GM12891 (cell line): ENCODE measurements at places on chromosomes 6 and 20.

DNA sequence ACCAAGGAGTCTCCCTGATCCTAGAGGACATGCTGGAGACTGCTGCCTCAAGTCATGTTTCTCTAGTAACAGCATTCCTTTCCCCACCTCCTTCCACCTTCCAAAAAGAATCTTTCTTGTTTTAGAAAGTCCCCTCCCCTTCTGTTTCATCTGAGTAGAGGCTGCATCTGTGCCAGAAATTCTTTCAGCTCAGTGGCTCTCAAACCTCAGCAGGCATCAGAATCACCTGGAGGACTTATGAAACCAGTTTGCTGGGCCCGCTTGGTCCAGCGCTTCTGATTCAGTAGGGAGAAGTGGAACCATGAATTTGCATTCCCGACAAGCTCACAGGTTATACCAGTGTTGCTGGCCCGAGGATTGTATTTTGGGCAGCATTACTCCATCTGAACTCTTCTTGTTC lies 55.1 kb downstream of the TMEM200A start:
- DNase-seq: no peak

GRCh38 chr6:139311831-139312230 lies 20.0 kb upstream of the TXLNB start:
- no peak for DNase-seq

GRCh38 chr6:152267967-152268845 lies 369.0 kb downstream of the SYNE1 start:
- DNase-seq: no peak

DNA sequence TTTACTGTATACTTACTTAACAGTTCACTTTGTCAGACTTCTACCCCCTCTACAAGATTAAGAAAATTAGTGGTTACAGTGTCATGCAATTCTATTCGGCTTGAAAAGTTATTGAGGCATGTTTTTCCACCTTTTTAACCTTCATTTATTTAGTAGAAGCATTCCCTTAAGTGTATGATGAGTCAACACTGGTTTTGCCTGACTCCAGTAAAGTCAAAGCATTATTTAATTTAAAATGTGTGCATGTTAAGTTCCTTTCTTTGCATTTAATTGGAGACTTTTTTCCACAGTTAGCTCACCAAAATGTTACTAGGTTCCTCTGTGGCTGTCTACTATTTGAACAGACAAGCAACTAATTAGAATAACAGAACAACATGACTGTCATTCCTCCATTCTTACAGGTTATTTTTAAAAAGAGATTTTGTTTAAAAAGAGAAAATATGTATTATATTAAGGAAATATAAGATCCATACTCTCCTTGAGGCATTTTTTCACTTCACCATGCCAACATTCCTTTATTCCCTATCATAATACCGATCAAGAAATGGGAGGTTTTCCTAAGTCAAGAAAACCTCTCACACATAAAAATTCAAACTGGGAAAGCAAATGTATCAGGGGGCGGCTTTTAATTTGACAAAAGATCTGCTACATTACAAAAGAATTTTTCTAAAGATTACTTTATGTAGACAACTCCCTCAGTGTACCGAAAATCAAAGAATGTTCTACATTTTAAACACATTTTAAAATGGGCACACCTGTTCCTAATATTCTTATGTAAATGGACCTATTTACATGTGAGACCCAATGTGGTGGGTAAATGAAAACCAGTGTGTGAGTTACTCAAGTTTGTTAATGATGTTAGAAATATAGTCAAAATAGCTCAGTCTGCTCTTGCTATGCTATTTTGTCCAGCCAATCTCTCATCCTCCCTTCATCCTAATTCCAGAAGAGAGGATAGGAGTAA lies 361.2 kb downstream of the UTRN start:
- no peak for DNase-seq

DNA sequence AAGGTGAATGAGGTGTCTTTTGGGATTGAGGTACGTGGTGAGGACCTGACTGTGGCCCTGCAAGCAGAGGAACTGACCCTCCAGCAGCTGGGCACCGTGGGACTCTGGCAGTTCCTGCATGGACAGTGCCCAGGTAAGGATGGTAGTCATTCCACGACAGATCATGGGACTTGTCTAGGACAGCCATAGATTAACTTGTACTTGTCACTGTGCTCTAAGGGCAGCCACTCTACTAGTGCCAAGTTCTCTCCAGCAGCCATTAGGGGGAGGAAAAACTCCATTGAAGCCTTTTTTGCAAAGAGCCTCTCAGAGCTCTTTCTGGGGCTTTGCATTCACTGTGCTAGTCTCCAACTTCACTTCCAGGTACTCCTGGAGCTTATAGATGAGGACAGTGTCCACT lies 20.4 kb downstream of the TAF11 start:
- DNase-seq: no peak

GRCh38 chr20:21102603-21103311 lies 3.4 kb downstream of the LINC00237 start:
- peak; percentile 26 for DNase-seq

DNA sequence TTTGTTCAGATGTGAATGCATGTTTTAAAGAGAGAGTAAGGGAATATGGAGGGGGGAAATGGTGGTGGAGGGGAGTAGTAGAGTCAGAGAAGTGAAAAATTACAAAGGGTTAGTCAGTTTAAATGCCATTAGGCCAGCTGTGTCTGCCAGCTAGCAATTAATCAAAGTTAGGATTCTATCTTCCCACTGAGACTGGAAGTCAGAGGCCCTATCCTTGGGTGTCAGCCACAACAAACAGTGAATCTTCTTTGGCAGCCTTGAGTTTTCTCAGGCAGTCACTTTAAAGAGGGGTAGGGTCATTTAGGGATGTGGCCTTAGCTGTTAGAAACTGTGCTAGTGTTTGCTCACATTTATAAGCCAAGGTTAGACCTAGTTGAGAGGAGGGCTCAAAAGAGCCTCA lies 120.5 kb upstream of the BTBD3 start:
- no peak for DNase-seq

- DNase-seq: no peak
Observed at GRCh38 chr6:67630146-67630545, 1004.9 kb upstream of the ADGRB3 start.

DNA sequence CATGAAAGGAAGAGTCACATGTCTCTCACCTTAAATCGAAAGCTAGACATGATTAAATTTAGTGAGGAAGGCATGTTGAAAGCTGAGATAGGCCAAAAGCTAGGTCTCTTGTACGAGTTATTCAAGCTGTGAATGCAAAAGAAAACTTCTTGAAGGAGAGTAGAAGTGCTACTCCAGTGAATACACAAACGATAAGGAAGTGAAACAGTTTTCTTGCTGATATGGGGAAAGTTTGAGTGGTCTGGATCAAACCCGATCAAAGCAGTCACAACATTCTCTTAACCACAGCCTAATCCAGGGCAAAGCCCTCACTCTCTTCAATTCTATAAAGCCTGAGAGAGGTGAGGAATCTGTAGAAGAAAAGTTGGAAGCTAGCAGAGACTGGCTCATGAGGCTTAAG lies 1.9 kb upstream of the TPD52L1 start:
- no peak for DNase-seq

GRCh38 chr20:31542201-31542842 lies 28.1 kb downstream of the HM13 start:
- no peak for DNase-seq

DNA sequence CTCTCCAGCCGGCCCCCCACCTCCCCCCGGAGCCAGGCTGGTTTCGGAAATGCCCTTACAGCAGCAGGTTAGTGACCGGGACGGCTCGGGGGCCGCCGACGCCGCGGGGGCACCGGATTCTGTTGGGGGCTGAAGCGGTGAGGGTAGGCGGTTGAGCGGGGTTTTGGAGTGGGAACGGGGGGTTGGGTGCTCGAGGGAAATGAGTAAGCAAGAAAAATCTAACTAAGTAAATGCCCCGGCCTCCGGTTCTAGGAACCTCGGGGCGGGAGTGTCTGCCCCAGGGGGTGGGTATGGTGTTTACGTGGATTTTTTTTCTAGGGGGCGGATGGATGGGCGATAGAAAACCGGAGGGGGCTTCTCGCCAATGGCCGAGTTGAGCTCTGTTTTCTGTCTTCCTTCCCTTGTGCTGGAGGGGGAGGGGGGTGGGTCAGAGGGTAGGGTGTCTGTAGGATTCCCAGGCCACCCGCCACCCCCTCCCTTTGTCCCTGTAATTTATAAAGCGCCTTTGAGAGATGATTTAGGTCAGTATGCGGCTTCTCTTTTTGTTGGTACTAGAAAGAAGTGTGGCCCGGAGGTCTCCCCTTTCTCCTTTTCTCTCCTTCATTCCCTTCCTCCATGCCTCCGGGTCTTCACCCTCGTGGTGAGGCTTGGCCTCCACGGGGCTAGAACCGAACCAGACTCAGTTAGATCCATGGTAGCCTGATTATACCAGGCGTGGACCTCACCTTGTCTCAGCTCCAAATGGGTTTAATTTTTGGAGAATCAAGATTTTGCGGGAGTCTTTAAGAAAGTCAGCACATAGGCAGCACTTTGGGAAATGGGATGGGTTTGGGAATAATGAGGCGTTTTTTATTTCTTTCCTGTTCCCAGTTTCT lies 2.3 kb downstream of the E2F3 start:
- DNase-seq: no peak

GRCh38 chr6:169862892-169863525 lies 111.6 kb downstream of the ERMARD start:
- DNase-seq: no peak

- DNase-seq: no peak
Observed at GRCh38 chr6:69343851-69344250, 453.0 kb downstream of the LMBRD1 start.
